Activated naive CD8-positive, alpha-beta T cell treated with anti-CD3 and anti-CD28 coated beads, Interleukin-2, amount 50 U/mL, for 16 hours (primary cell): ENCODE measurements at places on chromosomes 12 and 14.

DNA sequence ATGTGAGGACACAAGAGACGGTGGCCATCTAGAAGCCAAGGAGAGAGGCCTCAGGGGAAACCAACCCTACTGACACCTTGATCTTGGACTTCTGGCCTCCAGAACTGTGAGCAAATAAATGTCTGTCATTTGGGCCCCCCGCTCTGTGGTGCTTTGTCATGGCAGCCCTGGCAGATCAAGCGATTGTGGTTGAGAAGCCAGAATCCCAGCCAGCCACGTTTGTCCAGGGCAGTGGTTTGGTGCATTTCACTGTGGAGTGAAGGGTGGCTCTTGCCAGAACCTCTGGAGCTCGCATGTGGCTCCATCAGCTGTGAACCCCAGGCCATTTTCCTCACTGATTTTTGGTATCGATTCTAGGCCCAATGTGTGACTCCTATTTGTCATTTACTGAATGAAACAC, 404.9 kb downstream of the BCL11B start:
- no peak for DNase-seq

GRCh38 chr14:55353686-55354467, 57.8 kb downstream of the ATG14 start:
- no peak for DNase-seq

DNA sequence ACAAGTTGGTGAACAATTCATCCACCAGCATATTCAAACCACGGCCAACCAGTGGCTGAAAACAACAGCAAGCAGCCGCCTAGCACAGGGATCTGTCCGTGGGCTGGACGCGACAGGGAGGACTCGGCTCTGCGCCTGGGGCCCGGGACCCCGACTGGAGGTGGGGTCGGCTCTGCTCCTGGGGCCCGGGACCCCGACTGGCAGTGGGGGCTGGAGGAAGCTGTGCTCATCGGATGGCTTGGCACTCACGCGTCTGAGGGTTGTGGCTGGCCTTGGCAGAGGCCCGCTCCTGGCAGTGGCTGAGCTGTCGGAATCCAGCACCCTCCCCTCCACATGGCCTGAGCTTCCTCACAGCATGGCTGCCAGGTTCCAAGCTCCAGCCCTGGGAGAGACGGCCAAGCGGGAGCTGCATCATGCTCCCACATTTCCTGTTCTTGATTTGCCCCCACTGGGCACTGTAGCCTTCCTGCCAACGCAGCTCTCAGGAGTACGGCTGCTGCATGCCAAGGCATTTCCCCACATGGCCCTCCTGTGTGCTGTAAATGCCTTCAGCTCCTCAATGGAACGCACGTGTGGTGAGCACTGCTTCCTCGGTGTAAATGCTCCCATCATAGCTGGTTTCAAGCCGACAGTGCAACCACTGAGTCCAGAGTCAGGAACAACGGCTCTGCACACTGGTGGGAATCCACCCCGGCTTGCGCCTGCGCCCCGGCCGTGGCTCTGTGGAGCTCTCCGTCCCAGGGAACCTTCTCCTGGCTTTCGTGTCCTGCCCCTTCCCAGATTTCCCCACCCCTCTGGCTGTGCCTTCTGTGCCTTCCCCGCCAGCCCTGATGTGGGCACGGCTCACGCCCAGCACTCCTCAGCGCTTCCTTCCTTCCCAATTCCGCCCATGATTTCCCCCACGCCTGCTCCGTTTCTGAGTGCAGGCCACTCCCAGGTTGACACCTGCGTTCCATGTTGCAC, 7.3 kb upstream of the GALNT9 start:
- DNase-seq, result no peak

- DNase-seq, result no peak
Measured at GRCh38 chr12:4379405-4379804, at the start of gene FGF23. FGF23 (minus strand) TSS chr12:4379712; CDS start chr12:4379582, 130 bp downstream.
